ENCODE measurements at places on chromosomes 13 and 19.

GRCh38 chr19:32580901-32581704 is at the start of gene PDCD5:
Gene PDCD5, plus strand, starts transcription at chr19:32581190. Its CDS starts 72 bp downstream, at chr19:32581262.
- peak; percentile 91 for DNase-seq

DNA sequence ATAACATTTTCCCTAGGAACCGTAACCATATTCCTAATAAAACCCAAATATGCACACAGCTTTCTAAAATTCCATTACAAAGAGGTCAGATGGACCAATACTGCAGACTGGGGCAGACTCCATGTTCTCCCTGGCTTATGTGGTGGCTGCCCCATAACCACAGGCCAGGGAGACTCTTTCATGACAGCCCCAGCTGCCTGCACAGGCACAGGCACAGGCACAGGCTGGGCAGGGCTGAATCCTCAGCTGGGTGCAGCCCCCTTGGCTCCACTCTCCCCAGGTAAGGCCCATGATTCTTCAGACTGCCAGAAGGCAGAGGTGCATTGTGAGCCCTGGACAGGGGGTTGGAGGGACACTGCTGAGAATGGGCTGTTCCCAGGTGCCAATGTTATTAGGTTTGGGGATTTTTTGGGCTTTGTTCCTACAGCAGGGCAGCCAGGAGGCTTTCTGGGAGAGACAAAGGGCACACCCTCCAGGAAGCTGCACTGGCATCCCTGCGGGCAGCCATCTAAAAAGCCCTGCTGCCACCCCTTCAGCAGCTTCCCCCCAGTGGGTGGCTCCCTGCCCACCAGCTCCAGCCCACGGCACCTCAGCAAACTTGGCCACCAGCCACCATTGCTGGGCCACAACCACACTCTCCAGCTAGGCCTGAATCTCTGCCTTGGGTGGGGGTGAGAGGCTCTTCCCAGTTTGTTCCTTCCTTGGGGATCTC is 20.0 kb downstream of the DOCK9 start:
- DNase-seq: no peak

DNA sequence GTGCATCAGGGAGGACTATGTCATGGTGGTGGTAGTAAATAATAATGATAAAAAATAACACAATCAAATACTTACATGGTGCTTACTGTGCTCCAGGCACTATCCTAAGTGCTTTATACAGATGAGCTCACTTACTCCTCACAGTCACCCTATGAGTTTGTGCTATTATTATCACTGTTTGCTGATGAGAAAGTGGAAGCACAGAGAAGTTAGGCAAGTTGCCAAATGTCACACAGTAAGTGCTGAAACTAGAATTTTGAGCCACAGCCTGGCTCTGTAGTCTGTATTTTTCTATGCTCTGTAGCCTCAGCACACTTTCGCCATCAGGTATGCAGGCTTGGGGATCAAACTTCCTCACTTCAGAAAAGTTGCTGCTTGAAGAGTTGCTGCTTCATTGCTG is 46.6 kb downstream of the HTR2A start:
- no peak for DNase-seq

DNA sequence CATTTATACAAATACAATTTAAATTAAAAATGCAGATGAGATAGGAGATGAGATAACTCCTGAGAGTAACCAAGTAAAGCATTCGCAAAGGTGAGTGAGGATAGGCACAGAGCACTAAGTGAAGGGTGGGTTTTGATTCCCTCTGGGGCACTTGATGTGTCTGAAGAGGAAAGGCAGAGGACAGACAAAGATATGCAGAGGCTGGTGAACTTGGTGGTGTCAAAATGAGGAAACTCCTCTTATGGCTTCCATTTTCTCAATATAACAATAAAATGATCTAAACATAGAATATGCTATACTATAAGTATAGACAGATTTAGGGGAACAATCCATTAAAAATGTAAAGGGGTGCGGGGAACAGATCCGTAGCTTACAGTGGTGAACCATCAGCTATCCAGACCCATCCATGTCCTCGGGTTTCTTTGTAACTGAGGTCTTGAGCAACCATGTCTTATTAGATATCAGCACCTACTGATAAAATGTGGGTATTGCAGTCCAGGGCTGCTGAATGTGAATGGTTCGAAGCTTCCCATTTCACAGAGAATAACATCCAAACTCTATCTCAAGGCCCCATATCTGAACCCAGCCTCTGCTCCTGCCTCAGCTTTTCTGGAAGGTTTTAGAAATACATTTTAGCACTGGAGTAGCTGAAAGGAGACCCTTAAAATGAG is 73.9 kb upstream of the SLC10A2 start:
- no peak for DNase-seq

- DNase-seq: no peak
These were observed 79.8 kb upstream of the SLITRK6 start for GRCh38 chr13:85879014-85879413.

- no peak for DNase-seq
These were observed 437.3 kb upstream of the HTR2A start for GRCh38 chr13:47334173-47334572.

DNA sequence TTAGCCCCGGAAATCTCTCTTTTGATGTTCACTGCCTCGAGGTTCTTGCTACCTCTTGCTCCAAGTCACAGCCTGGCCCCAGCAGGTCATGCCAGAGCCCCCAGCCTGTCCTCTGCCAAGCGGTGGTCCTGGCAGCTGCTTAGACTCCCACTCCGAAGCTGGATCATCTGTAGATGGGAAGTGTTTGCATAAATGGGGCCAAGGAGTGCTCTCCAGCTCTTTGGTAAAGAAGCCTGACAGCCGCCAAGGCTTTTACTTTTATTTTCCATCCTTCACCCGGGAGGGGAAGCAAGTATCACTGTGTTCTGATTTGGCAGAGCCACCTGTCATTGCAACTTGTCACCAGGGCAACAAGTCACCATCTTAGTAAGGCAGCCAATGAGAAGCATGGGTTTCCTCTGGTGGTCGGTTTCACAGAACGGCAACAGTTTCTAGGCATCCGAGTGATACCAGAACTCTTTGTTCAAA is 10.6 kb upstream of the RETN start:
- DNase-seq: no peak

DNA sequence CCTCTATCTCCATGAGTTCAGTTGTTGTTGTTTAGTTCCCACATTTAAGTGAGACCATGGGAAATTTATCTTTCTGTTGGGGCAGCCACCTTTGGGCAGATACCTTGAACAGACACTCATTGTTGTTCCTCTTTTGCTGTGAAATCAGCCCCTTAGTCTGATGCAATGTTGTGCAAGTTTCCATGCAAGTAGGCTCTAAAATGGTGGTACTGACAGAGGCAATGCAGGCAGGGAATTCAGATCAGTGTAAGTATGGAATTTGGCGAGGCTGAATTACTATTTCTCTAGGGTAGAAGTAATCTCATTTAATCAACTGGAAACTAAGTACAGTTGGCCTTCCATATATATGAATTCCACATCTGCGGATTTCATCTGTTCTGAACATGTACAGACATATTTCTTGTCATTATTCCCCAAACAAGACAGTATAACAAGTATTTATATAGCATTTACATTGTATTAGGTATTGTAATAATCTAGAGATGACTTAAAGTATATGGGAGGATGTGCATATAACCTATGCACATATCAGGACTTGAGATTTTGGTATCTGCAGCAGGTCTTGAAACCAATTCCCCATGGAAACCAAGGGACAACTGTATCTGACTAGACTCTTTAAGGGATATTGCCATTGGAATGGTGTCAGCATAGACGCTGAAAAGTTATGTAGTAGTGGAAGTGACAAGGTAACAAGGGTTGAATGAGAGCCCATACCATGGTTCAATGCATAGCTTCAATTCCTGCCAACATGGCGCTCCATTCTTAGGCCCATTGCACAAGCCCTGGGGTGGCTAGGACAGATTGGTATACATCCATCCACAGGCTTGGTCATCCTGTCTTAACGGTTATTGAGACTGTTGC is 281.5 kb upstream of the HTR2A start:
- no peak for DNase-seq

DNA sequence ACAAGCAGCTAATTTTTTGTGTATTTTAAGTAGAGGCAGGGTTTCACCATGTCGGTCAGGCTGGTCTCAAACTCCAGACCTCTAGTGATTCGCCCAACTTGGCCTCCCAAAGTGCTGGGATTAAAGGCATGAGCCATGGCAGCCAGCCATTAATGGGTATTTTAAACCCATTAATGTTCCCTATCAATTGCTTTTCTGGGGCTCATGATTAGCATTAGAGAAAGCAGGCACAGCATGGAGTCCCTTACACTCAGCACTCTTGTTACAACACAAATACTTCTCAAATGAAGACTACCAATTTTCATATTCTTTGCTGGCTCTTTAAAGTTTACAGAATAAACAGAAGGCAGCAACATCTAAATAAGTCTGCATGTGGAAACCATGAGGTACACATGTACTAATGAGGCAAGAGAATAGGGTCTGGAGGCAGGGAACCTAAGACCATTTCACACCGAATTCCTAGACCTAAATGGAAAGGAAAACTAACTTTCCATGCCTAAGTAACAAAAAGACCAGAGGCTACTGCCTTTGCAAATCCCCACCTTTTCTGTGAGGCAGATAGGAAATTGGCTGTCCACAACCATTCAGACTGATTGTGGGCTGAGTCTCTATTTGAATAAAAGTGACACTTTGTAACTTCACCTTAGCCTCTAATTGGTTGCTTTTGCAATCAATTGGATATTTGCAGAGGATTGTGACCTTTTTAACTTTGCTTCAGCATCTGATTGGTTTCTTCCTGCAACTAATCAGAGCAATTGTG is 21.2 kb downstream of the ZNF675 start:
- no peak for DNase-seq

GRCh38 chr19:40600570-40601133 is 517 bp upstream of the LTBP4 start:
- no peak for DNase-seq

- DNase-seq: no peak
These were observed 230.7 kb downstream of the NALCN start for GRCh38 chr13:101185606-101186005.

DNA sequence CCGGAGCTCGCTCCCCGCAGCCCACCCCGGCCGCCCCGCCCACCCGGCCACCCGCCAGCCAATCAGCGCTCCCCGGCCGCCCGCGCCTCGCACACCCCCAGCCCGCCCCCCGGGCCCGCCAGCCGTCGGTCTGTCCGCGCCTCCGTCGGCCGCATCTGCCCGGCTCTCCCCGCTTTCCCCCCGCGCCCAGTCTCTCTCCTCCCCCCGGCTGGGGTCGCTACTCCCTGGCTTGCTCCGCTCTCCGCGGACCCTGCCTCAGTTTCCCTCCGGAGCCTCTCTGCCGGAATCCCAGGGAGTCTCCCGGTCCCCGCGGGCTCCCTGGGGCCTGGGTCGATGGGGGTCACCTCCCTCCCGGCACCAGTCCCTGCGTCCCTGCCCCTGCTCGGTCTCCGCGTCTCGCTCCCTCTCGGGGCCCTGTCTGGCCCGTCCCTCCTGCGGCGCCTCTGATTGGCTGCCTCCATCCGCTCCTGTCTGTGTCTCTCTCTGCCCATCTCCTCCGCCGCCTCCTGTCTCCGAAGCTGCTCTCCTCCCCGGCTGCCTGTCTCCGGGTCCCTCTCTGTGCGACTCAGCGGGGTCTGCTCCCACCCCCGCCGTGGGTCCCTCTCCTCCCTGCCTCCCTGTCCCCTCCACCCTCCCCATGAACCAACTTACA is 484 bp downstream of the IL11 start:
- no peak for DNase-seq
